ENCODE measurements at places on chromosomes 2 and 18.

DNA sequence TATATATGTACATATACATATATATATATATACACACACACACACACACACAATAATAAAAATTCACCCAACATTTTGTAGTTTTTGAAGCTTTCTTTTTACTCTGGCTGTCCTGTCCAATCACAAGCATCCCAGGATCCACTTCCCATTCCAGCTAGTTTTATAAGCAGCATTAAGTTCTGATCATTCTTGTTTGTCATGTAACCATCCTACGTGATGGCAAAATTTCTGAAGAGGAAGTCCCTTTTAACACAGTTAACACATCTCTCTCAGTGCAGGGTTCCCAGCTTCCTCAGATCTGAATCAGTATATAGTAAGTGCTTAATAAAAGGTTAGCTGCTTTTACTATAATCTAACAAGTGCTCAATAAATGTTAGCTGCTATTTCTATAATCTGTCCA, 26.4 kb downstream of the MYOM1 start:
- DNase-seq: no peak

- no peak for DNase-seq
Measured at GRCh38 chr2:160615706-160616105, 122.1 kb upstream of the RBMS1 start.

- no peak for DNase-seq
Measured at GRCh38 chr2:96866149-96866548, 3.7 kb downstream of the SEMA4C start.

GRCh38 chr2:101788995-101789970, 91.8 kb downstream of the MAP4K4 start:
- no peak for DNase-seq

- no peak for DNase-seq
Measured at GRCh38 chr2:75311993-75312392, 112.7 kb upstream of the TACR1 start.

GRCh38 chr2:20934236-20934635, 109.6 kb downstream of the APOB start:
- no peak for DNase-seq

DNA sequence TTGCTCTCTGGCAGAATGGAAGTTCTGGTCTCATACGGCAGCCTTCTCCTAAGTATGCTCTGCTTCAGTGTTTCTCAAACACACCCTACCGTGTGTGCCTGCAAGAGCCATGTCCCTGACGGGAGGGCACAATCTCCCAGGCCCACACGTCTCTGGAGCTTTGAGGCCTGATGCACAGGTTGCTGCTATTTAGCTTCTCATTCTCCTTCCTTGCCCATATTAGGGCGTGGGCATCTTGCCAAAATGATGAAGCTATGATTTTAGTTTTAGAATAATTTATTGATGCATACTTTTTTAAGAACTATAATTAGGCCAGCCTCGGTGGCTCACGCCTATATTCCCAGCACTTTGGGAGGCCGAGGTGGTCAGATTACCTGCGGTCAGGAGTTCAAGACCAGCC, 107.9 kb downstream of the RNF144A start:
- no peak for DNase-seq

- no peak for DNase-seq
Measured at GRCh38 chr2:32424739-32425138, 67.9 kb downstream of the BIRC6 start.

DNA sequence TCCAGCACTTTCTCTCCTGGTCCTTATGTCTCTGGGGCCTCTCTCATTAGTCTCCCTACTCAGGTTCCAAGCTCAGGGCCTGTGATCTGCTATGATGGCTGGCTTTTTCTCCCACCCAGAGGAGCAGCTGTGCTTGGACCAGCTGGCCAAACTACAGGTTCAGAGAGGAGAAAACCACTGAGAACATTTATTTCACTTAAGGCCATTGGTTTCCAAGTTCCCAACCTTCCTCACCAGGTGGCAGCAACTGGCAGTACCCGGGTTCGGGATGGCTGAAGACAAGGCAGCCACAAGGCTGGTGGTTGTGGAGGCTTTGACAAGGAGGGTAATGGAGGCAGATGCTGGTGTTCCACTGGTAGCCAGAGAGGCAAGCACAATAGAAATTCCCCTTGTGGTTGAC, 29.9 kb upstream of the SELENOI start:
- DNase-seq: no peak

Measured in stimulated activated CD4-positive, alpha-beta T cell treated with anti-CD3 and anti-CD28 coated beads, Interleukin-15, amount 100 ng/mL, for 1 hour (primary cell).